ENCODE measurements at places on chromosomes 7 and 10. TPM values are rescaled to one million over a fixed set of nuclear protein-coding genes. Genes with fewer than 3 reads are reported as not detected.

The KAT6B gene
- 22.8 TPM for total RNA-seq

The CTAGE8 gene
- total RNA-seq, result 0.60 TPM

The GPR158 gene
- total RNA-seq, result not detected

The OR2A1 gene
- not detected for total RNA-seq

The NACAD gene
- total RNA-seq, result 1.7 TPM

The CALCR gene
- total RNA-seq, result not detected

The UBE2D1 gene
- total RNA-seq, result 8.5 TPM

The WDFY4 gene
- total RNA-seq, result not detected

The TRIM73 gene
- 0.94 TPM for total RNA-seq

The FZD8 gene
- 6.0 TPM for total RNA-seq

The CARD11 gene
- not detected for total RNA-seq

The MUC3A gene
- under 0.01 TPM for total RNA-seq

The VWA2 gene
- 0.86 TPM for total RNA-seq

The RBP3 gene
- not detected for total RNA-seq

The ZNF655 gene
- total RNA-seq, result 38.6 TPM

The FGFBP3 gene
- 0.47 TPM for total RNA-seq

The NME8 gene
- not detected for total RNA-seq

The BAIAP2L1 gene
- total RNA-seq, result 1.3 TPM

The GSTO2 gene
- 1.7 TPM for total RNA-seq

The CNTNAP2 gene
- total RNA-seq, result not detected

The BMPER gene
- 7.4 TPM for total RNA-seq

The SUPV3L1 gene
- total RNA-seq, result 23.2 TPM

The TRIM50 gene
- not detected for total RNA-seq

The CASD1 gene
- total RNA-seq, result 11.7 TPM

The CYP3A4 gene
- total RNA-seq, result not detected

The SFR1 gene
- 2.7 TPM for total RNA-seq

The TEX47 gene
- total RNA-seq, result not detected

The ELMO1 gene
- total RNA-seq, result 0.16 TPM

The NAT16 gene
- not detected for total RNA-seq

The OR13A1 gene
- under 0.01 TPM for total RNA-seq

The RGR gene
- not detected for total RNA-seq

The ADARB2 gene
- total RNA-seq, result not detected

The NEUROG3 gene
- total RNA-seq, result not detected

The UNCX gene
- total RNA-seq, result not detected

The DENND2A gene
- total RNA-seq, result 38.6 TPM

The UCMA gene
- not detected for total RNA-seq

The CASTOR2 gene
- total RNA-seq, result 9.5 TPM

The LDB3 gene
- total RNA-seq, result 0.09 TPM

The CDH23 gene
- total RNA-seq, result 0.17 TPM

The ACTL6B gene
- total RNA-seq, result not detected

The HOXA3 gene
- total RNA-seq, result 1.3 TPM

The CDK5 gene
- 29.6 TPM for total RNA-seq

The KIAA1549 gene
- 0.63 TPM for total RNA-seq

The FFAR4 gene
- not detected for total RNA-seq

The ANKRD2 gene
- 0.16 TPM for total RNA-seq

The PDK4 gene
- total RNA-seq, result 0.47 TPM

The KLF14 gene
- under 0.01 TPM for total RNA-seq

The PHKG1 gene
- 1.0 TPM for total RNA-seq

The WDR86 gene
- total RNA-seq, result 0.95 TPM

The MKX gene
- total RNA-seq, result not detected

The AGR2 gene
- not detected for total RNA-seq

The ITIH5 gene
- total RNA-seq, result 0.17 TPM

The PTPRN2 gene
- 0.34 TPM for total RNA-seq

Measured in bronchial smooth muscle cell (primary cell).